ENCODE measurements at places on chromosomes 7 and 10.

GRCh38 chr10:80186364-80187012 is 18.8 kb downstream of the ANXA11 start:
- DNase-seq, result no peak

DNA sequence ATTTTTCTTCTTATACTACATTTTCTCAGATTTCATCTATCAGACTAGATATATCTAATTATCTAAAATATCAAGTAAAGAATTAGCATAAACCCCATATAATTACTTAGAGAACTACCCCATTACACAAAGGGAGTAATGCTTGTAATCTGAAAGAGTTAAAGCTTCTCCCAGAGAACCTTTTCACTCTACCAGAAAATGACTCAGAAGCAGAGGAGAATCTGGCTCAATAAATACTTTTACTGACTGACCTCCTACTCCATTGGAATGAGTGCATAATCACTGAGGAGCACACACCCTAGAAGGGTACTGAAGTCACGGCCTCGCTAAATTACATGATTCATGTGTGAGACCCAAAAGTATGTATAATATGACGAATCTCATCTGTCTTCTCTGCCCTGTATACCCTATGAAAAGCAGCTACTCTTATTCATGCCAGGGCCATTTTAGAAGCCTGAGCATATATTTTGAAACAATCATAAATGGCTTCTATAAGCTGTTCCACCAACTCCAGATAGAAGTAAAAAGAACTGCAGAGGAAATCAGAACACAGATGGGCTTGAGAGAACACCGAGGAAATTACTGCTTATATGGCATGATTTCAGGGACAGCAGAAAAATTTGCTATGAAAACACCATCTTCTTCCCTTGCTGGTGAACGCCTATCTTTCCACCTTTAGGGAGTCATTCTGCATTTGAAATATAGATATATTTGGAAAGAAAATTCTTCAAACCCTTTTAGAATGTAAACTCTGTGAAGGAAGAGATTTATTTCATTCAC is 32.7 kb downstream of the DNMBP start:
- DNase-seq, result no peak

- DNase-seq, result no peak
These were observed 18.6 kb upstream of the GTPBP4 start for GRCh38 chr10:969473-970150.

DNA sequence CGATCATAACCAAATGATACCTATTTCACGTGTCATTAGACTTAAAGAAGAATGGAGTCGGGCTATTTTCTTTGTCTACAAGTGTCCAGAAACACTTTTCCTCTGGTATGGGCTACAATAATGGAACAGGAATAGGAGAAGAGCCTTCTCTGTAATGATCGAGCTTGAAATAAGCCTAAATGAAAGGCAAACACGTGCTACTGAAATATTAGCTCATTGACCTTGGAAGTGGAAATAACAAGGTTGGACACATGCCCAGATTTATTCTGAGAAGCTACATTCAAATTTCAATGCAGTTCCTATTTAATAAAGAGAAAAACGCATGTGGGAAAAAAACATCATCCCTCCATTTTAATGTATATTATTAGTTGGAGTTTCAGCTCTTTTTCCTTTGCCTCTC is 254.7 kb upstream of the PTER start:
- DNase-seq, result no peak

GRCh38 chr10:102523250-102524029 is 19.7 kb downstream of the SUFU start:
- no peak for DNase-seq

- no peak for DNase-seq
These were observed 257.8 kb upstream of the PPP2R2D start for GRCh38 chr10:131642966-131643365.

Measured in stimulated activated CD8-positive, alpha-beta memory T cell treated with anti-CD3 and anti-CD28 coated beads, Interleukin-2, amount 100 ng/mL, for 48 hours (primary cell).